Fibroblast of gingiva (primary cell): ENCODE measurements at places on chromosomes 2 and 18.
A peak's percentile ranks its signal among the peaks of the same experiment; 100 is the strongest.

DNA sequence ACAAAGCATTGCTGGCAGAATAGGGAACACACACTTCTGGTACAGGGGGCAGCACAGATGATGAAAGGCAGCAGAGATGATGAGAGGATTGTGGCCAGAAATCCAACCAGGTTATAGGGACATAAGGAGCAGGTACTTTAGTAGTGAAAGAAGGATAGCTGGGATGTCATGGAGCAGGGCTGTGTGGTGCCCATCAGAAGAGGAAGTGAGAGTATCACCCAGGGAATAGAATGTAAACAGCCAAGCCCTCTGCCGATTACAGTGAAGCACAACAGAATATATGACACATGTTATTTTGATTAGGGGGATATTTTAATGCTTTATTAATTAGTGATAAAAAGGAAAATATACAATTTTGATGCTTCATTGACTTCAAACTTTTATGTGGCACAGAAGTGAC, 883.4 kb upstream of the CDH2 start:
- DNase-seq, result no peak

DNA sequence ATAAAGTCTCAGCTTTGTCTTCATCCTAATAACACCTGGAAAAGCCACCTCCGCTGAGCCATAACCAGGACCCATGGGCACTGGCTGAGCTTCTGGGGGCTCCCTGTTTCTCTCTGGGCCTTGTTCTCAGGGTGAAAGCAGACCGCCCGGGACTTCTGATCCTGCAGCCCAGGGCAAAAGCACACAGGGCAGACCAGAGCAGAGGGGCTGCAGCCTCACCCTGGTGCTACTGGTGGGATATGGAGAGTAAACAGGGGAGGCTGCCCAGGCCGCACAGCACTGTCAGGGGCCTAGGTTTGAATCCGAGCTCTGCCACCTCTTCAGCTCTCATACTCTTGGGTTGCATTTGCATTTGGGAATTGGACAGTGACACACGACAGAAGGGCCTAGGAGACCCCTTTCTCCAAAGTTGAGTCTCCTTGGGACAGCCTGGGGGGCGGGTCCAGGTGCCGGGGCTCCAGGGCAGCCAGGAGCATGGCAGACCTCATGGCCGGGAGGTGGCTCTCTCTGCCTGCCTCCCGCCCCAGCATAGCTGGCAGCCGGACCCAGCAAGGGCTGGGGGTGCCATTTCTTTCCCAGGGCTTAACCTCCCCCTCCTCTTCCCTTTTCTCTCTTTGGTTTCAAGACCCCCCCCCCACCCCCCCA, 164.9 kb downstream of the INHBB start:
- no peak for DNase-seq

- no peak for DNase-seq
Measured at GRCh38 chr2:154425994-154426393, 272.5 kb upstream of the KCNJ3 start.

- DNase-seq, result no peak
Measured at GRCh38 chr2:176166272-176166671, 9.2 kb downstream of the HOXD3 start.

GRCh38 chr2:101147971-101148370, 3.2 kb downstream of the TBC1D8 start:
- no peak for DNase-seq

DNA sequence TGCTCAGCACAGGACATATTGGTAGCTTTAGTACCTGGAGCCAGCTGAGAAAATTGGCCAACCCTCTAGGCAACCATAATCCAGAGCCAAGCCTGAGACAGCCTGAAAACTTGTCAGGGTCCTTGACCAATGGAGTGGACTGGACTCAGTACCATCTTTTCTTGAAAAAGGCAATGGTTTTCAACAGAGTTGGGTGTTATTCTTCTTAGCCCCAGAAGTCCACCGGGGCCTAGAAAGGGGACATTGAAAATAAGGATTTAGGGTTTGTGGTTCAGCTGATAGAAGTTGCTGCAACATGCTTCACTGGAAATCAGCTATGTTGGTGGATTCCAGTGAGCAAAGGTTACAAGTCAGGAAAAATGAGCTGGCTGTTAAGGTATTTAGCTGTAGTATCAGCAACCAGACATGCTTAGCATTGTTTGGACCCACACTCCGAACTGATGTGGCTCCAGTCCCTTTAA, 22.1 kb upstream of the CNOT11 start:
- no peak for DNase-seq

DNA sequence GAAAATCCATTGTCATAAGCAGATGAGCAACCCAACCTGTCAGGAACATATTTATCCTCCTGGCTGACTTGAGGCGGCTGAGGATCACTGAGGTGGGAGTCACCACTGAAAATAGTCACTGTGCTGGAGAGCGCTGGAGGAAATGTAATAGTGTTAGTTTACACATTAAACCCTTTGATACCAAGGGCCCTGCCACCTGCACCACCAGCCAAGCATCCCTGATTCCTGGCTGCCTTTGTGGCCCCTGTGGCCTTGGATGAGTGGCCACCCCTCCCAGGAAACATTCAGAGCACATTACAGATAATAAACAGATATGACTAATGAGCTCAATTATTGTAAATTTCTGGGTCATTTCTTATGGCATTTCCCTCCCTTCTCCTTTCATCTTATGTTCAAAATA, 105.9 kb downstream of the LYPD1 start:
- no peak for DNase-seq

DNA sequence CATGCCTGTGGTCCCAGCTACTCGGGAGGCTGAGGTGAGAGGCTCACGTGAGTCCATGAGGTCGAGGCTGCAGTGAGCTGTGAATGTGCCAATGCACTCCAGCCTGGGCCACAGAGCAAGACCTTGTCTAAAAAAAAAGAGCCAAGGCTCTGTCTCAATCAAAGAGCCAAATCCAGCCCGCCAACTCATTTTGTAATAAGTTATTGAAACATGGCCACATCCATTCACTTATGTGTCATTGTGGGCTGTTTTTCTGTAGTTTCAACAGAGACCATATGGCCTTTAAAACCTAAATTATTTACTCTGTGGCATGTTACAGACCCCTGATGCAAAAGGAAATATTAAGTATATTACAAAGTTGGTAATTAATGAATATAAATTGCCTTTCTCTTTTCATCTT, 60.8 kb downstream of the GPR39 start:
- DNase-seq, result peak; percentile 44

GRCh38 chr2:237217995-237218616, 132.4 kb downstream of the COPS8 start:
- no peak for DNase-seq

GRCh38 chr18:25097057-25097456, 254.9 kb downstream of the ZNF521 start:
- no peak for DNase-seq

GRCh38 chr2:12050396-12050795, 304.0 kb downstream of the LPIN1 start:
- DNase-seq, result peak; percentile 91

GRCh38 chr2:239760596-239760995, 264.5 kb downstream of the NDUFA10 start:
- DNase-seq, result no peak

DNA sequence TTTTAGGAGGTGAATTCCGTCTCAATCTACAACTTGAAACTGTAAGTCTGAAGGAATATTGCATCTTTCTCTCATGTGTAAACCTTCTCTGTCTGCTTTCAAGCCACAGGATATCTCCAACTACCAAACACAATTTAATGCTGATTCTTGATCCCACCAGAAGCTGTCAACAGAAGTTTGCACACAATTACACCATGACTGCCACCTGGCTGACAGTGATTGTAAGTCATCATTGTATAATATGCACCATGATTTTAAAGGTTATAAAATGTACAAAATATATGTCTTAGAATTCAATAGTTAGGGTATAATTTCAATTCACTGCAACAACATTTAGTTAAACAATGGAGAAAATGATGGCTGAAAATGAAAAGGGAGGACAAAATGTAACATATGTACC, 18.4 kb downstream of the PREPL start:
- no peak for DNase-seq

DNA sequence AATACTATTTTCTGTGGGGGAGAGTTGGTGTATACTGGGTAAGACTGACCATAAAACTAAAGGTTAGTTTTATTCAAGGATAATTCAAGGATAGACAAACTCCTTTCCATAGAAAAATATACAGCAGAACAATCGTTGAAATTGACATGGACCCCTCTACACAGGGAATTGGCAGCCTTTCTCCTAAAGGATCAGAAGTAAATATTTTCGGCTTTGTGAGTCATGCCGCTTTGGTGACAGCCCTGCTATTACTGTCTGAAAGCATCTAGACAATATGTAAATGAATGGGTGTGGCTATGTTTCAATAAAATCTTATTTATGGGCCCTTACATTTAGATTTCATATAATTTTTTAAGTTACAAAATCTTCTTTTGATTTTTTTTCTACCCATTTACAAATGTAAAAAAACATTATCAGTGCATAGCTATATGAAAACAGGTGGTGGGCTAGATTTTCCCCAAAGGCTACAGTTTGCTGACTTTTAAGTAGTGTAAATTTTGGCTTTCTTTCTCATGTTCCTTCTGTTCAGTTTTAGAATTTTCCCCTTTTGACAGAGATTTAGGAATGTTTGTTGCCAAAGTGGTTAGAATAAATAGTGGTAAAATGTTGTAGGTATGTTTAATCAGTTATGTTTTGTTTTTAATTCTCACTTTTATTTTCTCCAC, 270.6 kb downstream of the DCC start:
- no peak for DNase-seq

DNA sequence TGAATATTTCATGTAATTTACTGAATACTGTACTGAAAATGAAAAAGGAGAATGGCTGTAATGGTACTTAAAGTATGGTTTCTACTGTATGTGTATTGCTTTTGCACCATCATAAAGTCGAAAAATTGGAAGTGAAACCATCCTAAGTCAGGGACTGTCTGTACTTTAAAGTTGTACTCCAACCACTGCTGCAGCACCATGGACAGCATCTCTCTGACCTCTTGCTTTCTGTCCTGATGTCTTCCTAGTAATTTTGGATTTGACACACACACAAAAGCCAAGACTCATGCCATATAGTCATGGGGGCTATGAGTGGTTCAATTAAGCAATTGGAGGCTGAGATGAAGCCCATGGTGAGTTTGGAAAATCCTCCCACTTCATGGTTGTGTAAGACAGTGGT, 256.3 kb upstream of the PKDCC start:
- DNase-seq, result peak; percentile 4

DNA sequence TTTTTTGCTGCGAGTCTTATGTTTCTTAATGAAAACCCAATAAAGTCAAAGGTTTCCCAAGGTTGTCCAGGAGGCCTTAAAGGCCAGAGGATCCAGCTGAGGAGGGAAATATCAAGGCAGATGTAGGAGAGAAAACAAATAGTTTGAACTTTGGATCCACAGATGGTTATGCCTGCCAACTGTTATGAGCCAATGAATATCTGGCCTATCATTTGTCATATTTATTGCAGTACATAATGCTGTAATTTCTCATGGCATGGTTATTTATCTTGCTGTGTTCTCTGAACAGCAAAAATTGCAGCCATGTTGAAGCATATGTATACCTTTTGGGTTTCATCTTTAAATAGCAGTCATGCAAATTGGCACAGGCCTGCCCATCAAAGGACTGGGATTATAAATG, 38.2 kb upstream of the CAVIN2 start:
- no peak for DNase-seq

- DNase-seq, result no peak
Measured at GRCh38 chr2:241141214-241141770, 8.0 kb downstream of the PASK start.

GRCh38 chr2:226185616-226186211, 613.9 kb downstream of the IRS1 start:
- peak; percentile 99 for DNase-seq

DNA sequence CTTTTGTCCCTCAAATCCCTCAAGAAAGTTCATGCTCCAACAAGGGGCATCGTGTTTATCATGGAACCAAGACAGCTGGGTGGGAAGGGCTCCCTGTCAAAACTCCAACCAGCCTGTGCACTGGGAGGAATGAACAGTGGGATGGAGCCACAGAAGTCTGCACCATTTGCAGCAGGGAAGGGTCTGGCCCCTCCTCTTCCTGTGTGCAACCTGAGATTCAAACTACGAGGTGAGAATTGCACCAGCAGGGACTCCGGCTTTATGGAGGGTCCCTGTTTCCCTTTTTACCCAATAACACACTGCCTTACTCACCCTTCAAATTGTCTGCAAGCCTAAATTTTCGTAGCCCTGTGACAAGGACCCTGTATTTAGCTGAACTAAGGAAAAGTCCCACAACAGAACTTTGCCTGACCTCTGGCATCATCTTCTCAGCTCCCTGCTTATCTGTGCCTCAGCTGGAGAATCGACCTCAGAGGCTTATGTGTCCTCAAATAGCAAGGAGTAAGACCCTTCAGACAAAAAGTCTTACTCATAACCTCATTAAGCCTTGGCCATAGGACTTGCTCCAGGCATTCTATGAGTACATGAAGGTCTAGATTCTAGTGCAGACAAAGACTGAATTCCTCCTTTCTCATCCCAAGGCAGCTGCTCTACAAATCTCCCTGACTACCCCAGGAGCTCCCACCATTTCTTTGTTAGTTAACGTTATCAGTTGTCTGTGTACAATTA, 178.3 kb upstream of the SERPINE2 start:
- no peak for DNase-seq

GRCh38 chr2:63755216-63755615, 86.5 kb upstream of the UGP2 start:
- peak; percentile 56 for DNase-seq

- DNase-seq, result peak; percentile 23
Measured at GRCh38 chr2:46269001-46269400, 28.2 kb upstream of the EPAS1 start.

- peak; percentile 58 for DNase-seq
Measured at GRCh38 chr2:219274361-219274921, 4.7 kb upstream of the DNAJB2 start.

- DNase-seq, result no peak
Measured at GRCh38 chr2:182898718-182899117, 32.3 kb upstream of the FRZB start.

GRCh38 chr18:8050616-8051329, 483.7 kb downstream of the PTPRM start:
- DNase-seq, result no peak

- no peak for DNase-seq
Measured at GRCh38 chr2:88885275-88885674, 193.8 kb downstream of the RPIA start.

DNA sequence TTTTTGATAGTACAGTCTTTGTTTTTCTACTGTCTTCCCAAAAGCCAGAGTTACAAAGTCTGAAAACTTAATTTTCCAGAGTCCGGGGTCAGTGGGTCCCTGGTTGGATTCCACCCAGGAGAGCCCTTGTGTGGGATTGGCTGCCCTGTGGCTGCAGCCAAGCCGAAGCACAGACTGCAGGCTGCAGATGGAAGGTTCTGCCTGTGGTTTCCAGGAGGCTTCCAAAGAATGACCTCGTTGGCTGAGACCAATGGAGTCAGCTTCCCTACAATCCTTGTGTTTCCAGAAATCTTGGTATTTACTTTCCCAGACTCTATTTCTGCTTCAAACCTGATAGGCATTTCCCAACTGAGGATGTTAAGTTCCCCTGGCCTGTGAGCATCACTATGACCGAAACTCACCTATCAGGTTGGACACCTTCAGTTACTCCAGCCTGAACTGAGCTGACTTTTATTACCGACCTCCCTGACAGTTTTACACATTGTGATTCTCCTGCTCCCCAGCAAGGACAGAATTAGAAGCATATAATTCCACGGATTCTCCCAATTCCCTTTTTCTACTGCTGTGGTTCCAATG, 117.5 kb upstream of the CCDC68 start:
- no peak for DNase-seq

GRCh38 chr18:32919799-32920198, 147.0 kb upstream of the KLHL14 start:
- DNase-seq, result no peak

GRCh38 chr2:64263315-64263714, 119.1 kb upstream of the PELI1 start:
- peak; percentile 74 for DNase-seq

- peak; percentile 50 for DNase-seq
Measured at GRCh38 chr2:98608962-98609604, 694 bp downstream of the UNC50 start.
